Stimulated activated CD8-positive, alpha-beta memory T cell treated with anti-CD3 and anti-CD28 coated beads, Interleukin-4, amount 100 ng/mL, for 24 hours (primary cell): ENCODE measurements at places on chromosomes 16 and 17.
A peak's percentile ranks its signal among the peaks of the same experiment; 100 is the strongest.

GRCh38 chr17:40108970-40109824 lies 8.8 kb upstream of the NR1D1 start:
- DNase-seq: no peak

DNA sequence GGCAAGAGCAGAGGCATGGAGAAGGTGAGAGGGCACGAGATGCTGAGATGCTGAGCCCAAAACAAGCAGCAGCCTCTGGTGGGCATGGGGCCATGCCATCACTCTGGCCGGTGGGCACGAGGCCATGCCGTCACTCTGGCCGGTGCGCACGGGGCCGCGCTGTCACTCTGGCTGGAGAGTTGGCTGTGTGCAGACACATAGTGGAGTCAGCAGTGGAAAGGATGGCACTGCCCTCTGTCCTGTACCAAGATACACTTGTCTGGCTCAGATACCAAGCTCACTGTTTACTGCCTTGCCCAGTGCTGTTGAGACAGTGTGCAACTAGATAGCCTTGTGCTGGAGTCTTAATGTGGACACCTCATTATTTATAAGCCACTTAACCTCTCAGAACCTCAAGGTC lies 45.1 kb downstream of the CYB5D2 start:
- DNase-seq: no peak

DNA sequence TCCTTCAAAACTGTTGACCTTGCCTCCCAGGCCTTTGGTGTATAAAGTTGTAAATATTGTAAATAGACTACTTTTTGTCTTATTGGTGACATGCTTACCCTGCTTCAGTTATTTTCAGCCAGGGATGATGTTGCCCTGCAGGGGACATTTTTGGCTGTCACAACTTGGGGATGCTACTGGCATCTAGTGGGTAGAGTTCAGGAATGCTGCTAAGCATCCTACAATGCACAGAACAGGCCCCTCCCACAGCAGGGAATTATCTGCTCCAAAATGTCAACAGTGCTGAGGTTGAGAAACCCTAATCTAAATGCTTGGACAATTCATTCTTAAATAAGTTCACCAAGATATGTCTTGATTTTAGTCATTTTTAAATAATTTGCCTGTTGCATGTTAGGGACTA lies 459.8 kb downstream of the PMP22 start:
- no peak for DNase-seq

DNA sequence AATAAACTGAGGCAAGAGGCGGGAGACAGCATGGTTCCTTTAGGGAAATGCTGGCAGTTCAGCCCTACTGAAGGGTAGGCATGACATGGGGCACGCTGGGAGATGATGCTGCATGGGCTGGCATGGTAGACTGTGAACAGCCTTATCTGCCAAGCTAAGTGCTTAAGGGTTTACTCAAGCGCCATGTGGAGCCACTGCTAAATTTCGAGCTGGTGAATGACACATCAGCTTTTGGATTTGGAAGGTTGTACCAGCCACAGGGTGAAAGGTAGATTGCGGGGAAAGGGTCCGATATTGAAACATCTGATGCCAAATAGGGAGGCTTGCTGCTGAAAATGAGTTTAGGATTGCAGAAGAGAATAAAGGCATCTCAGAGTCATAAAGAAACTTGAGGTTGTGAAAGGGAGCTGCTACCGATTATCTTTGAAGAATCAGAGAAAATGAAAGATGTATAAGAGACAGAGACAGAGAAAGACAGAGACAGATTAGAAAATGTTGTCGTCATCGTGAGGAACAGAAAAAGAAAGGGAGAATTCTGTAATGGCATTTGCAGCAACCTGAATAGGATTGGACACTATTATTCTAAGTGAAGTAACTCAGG lies 16.3 kb downstream of the PIK3R5 start:
- no peak for DNase-seq

- DNase-seq: no peak
Measured at GRCh38 chr17:8275421-8276290, 12.8 kb upstream of the RANGRF start.

GRCh38 chr16:49592546-49593423 lies 219.2 kb downstream of the C16orf78 start:
- DNase-seq: no peak

DNA sequence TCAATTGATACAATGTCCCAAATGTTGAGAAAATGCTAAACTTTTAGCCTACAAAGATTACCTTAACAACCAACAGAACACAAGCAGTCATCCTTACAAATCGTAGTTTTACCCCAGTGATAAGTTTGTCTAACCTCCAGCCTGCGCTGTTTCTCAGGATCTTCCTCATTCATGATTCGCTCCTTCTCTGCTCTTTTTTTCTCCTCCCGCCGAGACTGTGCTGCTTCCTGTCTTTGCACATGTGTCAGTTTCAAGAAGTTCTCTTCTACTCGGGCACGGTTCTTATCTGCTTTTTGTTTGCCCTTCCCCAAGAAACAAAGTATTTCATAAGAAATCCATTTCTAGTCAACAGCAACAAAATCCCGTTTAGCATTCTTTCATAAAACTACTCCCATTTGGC lies 10.2 kb upstream of the STRADA start:
- no peak for DNase-seq

DNA sequence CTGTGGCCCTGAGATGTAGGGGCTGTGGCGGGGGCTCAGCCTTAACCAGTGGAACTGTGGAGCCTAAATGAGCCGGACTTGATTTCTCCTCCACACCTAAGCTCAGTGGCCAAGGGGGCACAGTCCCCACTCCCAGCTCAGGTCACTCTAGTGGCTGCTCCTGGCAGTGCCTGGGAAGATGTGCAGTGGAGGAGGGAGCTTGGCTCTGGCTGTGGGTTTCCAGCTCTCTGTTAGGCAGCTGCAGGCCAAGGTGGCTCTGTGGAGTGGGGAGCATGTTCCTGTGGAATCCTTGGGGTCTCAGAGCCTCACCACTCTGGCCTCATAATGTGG lies 76.3 kb downstream of the AMFR start:
- DNase-seq: no peak

- DNase-seq: no peak
Measured at GRCh38 chr16:82633964-82634600, 7.3 kb downstream of the CDH13 start.

GRCh38 chr16:72493716-72494415 lies 321.9 kb upstream of the PMFBP1 start:
- no peak for DNase-seq

DNA sequence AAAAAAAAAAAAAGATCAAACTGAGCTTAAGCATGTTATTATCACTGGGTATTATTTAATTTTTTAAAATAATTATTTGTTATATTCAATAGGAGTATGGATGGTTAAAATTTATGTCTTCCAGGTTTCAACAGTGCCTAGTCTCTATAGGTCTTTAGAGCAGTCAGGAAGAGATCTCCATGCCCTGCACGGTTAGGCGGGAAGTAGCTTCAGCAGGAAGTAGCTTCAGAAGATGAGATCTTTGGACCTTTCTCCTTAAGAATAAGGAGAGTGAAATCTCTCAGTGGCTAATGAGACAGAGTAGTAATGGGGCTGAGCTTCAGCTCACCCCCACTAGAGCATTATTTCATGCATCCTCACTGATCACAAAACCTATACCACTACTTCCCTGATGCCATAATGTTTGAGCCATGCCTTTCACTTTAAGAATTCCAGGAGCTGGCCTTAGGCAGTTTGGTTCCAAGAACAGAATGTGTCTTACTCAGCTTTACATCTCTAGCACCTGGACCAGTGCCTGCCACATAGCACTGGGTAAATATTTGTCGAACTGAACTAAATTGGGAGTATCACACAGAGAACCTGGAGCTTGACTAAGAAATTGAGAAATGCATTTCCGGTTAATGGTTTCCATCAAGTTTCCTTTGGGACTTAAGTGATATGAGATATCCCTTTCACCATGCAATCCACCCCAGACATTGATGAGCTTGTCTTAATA lies 43.5 kb downstream of the SCPEP1 start:
- DNase-seq: no peak

- DNase-seq: no peak
Measured at GRCh38 chr16:13390986-13391305, 489.5 kb downstream of the SHISA9 start.

DNA sequence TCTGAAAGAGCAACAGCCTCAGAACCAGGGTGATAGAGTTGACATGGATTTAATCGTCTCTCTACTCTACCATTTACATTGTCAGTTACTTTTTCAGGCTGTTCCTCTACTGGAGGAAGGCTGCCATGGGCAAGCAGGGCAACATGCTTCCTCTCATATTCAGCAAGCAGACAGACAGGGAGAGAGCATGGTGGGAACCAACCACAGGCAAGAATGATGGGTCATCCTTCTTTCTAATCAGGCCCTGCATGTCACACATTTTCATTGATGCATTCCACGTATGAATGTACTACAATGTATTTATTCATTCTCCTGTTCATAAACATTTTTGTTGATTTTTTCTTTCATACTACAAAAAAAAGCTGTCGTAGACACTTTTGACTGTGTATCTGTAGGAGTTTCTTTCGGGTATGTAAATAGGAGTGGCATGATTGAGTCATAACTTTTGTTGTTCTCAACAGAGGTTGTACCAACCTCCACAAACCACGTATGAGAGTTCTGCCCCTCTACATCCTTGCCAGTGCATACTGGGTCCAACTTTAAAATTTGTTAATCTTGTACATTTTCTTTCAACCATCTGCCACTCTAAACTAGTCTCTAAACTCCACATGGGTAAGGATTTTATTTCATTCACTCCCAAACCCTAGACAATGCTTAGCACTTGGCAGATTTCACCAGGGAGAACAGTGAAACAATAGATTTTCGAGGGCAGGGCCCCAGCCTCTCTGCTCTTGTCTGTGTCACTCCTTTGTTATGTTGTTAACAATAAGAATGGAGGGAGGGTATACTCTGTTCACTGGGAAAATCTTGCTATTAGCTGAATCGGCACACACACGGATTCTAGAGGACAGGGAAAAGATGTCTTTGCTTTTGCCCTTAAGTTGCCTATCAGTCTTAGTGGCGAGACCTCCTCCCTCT lies 58.7 kb downstream of the CMC2 start:
- no peak for DNase-seq

DNA sequence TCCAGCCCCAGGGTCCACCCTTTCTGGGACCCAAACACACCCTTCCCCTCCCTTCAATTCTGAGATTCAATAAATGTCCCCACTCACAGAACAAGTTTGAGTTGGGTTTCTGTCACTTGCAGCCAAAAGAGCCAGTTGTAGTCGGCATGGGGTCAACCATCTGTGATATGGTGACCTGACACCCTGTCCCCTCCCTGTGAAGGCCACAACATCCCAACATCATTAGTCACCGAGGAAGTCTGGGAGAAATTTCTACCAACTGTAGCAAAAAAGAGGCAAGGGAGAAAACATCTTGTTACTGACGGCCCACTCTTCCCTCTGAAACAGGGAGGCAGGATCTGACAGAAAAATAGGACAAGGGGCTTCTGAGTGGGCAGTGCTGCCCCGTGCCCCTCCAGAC lies 638 bp upstream of the LYZL6 start:
- no peak for DNase-seq

DNA sequence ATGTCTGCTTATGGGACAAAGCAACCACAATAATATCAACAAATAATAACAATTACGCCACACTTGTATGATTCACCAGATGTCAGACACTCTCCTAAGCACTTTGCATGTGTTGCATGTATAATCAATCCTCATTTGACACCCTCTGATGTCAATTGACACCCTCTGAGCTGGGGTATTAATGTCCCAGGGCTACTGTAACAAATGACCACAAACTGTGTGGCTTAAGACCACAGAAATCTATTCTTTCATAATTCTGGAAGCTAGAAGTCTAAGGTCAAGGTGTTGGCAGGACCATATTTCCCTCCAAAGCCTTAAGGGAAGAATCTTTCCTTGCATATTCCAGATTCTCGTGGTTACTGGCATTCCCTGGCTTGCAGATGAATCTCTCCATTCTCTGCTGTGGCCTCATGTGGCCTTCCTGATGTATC lies 112.7 kb downstream of the NPIPB5 start:
- no peak for DNase-seq

GRCh38 chr17:72812823-72813222 lies 279.7 kb downstream of the SLC39A11 start:
- no peak for DNase-seq

GRCh38 chr16:68427649-68428303 lies 20.5 kb downstream of the SMPD3 start:
- no peak for DNase-seq

DNA sequence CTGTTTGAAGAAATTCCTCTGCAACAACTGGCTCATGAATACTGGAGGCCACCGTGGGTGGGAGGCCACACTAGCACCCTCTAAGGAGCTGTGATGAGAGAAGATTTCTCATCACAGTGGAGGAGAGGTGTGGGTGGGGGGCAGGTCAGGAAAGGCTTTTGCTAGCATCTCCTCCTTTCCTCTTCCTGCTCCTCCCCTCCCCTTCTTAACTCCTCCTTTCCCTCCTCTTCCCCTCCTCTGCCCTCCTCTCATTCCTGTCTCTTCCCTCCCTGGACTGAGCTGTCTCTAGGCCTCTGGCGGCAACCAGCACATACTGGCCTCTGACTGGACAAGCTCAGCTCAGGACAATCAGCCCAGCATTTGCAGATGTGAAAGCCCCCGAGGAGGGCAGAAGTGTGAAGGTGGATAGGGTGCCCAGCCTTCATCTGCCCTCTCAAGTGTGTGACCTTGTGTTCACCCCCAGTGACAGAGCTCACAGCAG lies 19.0 kb upstream of the LHX1 start:
- no peak for DNase-seq

GRCh38 chr17:49278076-49278475 lies 47.5 kb upstream of the PHOSPHO1 start:
- DNase-seq: no peak

- no peak for DNase-seq
Measured at GRCh38 chr16:77637940-77638339, 84.4 kb upstream of the NUDT7 start.

GRCh38 chr16:86044241-86044671 lies 145.3 kb downstream of the IRF8 start:
- DNase-seq: peak; percentile 37

DNA sequence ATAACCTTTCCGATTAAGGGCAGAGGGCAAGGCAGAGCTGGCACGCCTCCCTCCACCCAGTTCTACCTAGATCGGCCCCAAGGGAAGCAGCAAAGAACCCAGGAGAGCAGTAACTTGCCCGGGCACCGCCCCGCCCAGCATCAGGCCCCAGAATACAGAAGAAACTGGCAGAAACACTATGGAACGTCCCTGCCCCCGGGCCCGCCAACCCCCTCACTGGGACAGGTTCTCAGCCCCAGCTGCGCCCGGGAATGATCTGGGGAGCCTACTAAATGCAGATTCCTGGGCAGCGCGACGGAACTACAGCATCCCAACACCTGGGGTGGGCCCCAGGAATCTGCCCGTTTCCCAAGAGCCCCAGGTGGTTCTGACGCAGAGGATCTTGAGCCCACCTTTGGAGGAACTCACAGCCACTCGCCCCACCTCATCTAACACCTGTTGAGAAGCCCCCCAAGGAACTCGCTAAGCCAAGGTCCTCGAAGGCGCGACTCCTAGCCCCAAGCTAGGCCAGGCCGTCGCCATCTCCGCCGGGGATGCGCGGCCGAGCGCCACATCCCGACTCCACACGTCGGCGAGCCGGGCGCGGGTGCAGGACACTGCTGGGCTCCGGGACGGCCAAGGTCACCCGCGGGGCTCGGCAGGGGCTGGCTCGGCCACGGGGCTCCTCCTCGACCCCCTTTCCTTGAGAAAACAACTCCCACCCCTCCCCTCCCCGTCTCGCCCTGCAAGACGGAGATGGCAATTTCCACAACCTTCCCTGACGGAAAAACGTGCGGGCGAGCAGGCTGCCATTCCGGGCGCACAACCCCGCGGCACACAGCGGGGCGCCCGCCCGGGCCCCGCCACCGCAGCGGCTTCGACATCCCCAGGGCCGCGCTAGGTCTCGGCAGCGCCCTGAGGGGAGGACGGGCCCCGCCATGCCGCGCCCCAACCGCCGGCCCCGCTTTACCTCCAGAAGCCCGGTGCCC lies 913 bp downstream of the CDIP1 start:
- peak; percentile 8 for DNase-seq

- no peak for DNase-seq
Measured at GRCh38 chr16:31213877-31214707, at the start of gene TRIM72. TRIM72 (plus strand) TSS chr16:31214119; CDS start chr16:31214739, 620 bp downstream.
